ENCODE measurements at places on chromosomes 2 and 18.

DNA sequence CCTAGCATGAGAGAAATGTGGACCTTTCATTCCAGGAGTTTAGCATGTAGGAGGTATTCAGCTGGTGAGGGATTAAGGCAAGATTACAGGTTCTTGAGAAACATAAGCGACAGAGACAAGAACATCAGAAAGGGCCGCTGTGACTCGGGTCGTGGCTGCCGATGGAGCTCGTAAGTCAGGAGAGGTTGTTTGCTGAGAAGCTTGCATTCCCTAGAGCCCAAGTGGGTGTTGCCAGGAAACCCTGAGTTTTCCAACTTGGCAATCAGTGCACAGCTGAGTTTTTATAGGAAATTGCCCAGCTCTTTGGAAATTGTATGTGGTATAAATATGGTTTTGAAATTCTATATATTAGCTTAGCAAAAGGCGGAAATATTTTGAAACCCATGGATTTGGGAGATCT lies 46.4 kb upstream of the CYP1B1 start:
- no peak for DNase-seq

- DNase-seq, result peak; percentile 77
Observed at GRCh38 chr2:72770879-72771461, 54.9 kb downstream of the EXOC6B start.

- DNase-seq, result no peak
Observed at GRCh38 chr2:18860179-18860578, 270.8 kb upstream of the NT5C1B start.

- DNase-seq, result no peak
Observed at GRCh38 chr2:155965415-155966063, 367.0 kb downstream of the NR4A2 start.

DNA sequence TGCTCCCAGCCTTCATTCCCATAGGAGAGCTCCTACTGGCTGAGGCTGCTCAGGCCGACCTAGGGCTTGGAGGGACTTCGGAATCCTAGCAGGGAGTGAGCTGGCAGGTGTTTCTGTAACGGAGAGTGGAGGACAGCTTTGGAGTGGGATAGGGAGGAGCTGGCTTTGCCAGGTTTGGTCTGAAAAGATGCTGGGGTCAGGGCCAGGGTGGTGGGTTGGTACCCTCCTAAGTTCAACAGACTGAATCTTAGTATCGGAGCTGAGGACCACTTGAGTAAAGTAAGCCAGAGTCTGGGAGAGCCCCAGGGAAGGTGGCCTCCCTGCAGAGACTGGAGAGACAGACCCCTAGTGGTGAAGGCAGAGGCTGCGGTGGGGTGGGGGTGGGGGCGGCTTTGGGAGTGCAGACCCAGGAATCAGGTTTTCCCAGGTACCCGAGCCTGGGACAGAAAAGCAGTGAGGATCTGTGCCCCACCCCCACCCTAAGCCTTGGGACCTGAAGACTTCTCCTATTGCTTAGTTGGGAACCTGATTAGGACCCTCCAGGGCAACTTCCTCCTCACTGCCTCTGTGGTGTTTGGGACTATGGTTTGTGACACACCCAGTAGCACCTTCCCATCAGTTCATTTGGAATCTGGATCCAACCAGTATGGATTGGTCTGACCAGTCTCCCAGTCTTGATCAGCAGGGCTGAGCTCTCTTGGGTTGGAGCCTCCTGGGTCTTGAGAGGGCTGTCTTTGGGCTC lies 3.0 kb downstream of the CNNM4 start:
- DNase-seq, result peak; percentile 84

DNA sequence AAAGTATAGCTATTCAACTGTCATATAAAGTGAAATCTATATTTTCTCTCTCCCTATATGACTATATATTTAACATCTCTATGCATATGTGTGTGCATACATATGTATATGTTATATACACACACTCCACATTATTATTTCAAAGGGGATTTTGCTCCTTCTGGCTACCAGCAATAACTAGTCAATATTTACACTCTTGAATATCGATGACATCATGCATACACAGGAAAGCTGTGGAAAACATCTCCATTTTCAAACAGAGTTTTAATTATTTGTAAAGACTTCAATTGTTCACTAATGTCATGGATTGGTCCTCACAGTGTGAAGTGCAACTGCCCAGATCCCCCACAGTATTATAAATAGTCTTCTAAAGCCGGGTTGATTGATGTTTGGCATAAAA lies 195.9 kb upstream of the TCF4 start:
- DNase-seq, result no peak

GRCh38 chr2:129224022-129224421 lies 755.4 kb upstream of the RAB6C start:
- no peak for DNase-seq

- DNase-seq, result no peak
Observed at GRCh38 chr2:202030691-202031090, 3.0 kb upstream of the FZD7 start.

- DNase-seq, result peak; percentile 21
Observed at GRCh38 chr18:34651586-34652369, 58.3 kb upstream of the DTNA start.

GRCh38 chr2:217959723-217960122 lies 43.1 kb downstream of the TNS1 start:
- no peak for DNase-seq
